NCI-H2029 (cell line): ENCODE measurements at places on chromosomes 2 and 18.

DNA sequence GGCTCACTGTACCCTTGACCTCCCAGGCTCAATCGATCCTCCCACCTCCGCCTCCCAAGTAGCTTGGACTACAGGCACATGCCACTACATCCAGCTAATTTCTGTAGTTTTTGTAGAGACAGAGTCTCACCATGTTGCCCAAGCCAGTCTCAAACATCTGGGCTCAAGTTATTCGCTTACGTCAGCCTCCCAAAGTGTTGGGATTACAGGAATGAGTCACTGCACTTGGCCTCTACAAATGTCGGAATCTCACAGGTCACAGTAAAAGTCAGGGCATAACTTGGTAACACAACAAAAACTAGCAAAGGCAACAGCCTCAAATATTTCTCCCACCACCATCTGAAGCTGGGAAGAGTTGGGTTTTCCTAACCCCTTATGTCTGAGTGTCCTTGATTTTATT is 25.3 kb downstream of the SCG2 start:
- DNase-seq, result no peak

DNA sequence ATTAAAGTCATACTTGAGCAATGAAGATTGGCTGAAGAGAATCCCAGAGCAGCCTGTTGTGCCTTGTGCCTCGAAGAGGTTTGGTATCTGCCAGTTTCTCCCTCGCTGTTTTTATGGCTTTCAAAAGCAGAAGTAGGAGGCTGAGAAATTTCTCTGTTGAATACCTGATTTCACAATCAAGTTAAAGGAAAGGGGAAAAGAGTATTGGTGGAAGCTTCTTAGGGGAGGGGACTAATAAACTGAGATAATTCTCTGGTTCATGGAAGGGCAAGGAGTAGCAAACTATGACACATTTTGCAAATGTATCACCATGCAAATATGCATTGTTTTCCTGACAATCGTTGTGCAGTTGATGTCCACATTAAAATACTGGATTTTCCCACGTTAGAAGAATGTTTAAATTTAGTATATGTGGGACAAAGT is at the start of gene IL1B:
IL1B (minus strand) TSS at position 85 of the 423 bp plus-strand sequence. CDS start 550 bp downstream, outside the sequence.
- DNase-seq, result no peak

GRCh38 chr2:192555740-192556139 is 361.0 kb upstream of the TMEFF2 start:
- no peak for DNase-seq

DNA sequence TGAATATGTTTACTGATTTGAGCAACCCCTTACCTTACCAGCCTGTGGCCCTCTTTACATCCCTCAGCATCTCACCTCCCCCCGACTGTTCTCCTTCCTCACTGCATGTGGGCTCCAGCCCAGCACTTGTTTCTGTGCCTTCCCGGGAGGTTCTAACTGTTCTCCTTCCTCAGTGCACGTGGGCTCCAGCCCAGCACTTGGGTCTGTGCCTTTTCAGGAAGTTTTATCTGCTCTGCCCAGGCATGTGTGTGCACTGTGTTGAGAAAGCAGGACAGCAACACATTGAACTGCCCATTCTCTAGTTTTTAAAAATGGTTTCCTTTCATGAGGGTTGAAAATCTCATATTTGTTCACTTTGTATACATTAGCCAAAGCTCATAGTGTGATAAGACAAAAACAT is 158.4 kb downstream of the ATP9B start:
- no peak for DNase-seq

- no peak for DNase-seq
These were observed 86.2 kb upstream of the ASB18 start for GRCh38 chr2:236350426-236350825.

- peak; percentile 9 for DNase-seq
These were observed 142.7 kb downstream of the SCG2 start for GRCh38 chr2:223459328-223459939.
